ENCODE measurements at places on chromosomes 2 and 18.

- DNase-seq = peak; percentile 23
Measured at GRCh38 chr2:131646669-131647297, 119.1 kb downstream of the CCDC74A start.

GRCh38 chr2:15674637-15675455 is 83.2 kb downstream of the DDX1 start:
- no peak for DNase-seq

GRCh38 chr18:5431836-5432575 is 111.8 kb downstream of the EPB41L3 start:
- no peak for DNase-seq

DNA sequence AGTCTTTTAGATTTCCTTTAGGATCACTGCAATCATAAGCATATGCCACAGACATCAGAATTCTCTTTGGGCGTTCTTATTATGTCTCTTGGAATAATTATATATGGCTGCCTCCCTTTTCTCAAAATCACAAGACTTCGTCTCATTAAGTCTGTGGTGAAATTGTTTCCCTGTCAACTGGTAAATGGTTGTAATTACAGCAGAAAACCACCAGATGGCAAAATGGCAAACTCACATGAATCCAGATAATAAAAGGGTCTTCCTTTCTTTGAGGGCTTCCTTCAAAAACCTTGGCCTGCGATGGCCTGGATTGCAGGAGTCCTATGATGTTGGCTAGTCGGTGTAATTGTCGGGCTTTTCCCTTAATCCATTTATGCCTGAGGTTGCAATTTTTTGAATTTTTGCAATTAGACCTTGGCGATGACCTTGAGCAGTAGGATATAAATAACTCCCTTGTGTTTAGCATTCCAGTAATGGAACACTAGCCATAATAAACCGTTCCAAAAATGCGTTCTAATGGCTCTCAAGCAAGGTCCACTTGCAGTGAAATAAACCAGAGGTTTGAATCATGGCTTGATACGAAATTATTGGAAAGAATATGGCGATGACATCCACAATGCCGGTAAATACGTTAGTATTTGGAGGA is 656.4 kb downstream of the MBD2 start:
- no peak for DNase-seq

- DNase-seq = no peak
Measured at GRCh38 chr2:119871725-119872124, 112.0 kb downstream of the PTPN4 start.

DNA sequence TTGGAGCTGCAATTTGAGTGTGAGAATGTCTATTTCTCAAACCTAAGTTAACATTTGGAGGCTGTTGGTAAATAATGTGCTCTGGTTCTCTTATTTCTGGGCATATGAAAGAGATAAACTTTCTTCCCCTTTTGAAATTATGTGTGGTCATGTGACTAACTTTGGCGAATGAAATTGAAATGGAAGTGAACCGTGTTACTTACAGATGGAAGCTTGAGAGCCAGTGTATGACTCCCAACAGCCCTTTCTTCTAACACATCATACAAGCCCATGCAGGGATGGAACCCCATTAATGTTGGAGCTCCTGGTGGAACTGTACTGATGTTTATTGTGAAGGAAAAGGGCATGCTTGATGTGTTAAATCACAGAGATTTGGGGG is 725.8 kb downstream of the TSN start:
- no peak for DNase-seq

DNA sequence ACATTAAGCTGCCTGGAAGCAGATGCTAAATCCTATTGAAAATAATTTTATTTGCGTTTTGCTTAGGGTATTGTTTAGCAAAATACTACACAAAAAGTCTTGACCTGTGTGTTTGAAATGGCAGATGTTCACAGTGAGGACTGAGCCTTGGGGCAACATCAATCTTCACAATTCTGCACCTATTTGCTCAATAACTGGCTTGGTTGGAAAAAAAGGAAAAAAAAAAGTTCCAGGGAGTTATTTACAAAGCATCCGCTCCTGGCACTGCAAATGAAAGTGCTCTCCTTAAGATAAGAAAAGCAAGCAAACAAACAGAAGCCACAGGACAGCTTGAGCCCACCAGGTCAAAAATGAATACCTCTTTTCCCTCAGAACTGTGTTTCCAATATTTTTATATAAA is 77.7 kb downstream of the MAP2 start:
- no peak for DNase-seq

GRCh38 chr2:60479226-60480088 is 74.0 kb downstream of the BCL11A start:
- DNase-seq = no peak

DNA sequence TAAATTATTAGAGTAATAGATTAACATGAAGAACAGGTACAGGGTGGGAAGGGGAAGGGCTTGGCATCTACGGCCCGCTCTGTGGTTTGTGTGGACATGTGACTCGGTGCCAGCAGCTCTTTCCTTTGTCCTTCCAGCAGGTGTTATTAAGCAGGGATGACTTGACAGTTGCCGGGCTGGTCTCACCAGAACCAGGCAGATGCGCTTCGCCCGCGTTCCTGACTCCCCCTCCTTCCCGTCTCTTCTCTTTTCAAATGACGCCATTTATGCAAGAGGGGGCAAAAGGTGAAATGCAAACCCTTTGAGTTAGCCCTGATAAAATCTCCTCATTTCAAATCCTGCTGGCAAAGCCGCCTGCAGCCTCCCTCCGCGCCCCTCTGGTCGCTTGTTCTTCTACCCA is 38.9 kb upstream of the MGAT4A start:
- no peak for DNase-seq

DNA sequence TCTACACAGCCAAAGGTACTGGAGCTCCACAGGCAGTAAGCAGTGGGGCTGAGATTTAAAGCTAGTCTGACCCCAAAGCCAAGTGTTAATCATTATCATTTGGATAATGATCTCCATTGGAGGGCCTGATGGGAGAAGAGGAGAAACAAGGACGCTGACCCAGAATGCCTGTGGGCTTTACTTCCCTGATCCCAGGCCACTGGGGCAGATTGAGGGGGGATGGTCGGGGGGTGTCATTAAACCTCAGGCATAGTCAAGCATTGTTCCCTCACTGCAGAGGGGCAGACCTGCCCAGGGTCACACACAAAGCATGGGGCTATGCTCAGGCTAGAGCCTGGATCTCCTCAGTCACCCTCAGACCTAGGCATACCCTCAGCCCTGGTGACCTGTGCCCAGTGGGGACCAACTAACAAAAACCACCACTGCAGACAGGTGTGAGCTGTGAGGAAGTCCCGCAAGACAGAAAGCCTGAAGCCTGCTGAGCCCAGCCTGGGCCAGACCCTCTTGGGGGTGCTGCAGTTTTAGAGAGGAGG is 53.4 kb downstream of the SDC1 start:
- no peak for DNase-seq

- no peak for DNase-seq
Measured at GRCh38 chr2:182758379-182758778, 42.3 kb downstream of the DNAJC10 start.

GRCh38 chr2:157696036-157696435 is 67.4 kb upstream of the ACVR1C start:
- no peak for DNase-seq

DNA sequence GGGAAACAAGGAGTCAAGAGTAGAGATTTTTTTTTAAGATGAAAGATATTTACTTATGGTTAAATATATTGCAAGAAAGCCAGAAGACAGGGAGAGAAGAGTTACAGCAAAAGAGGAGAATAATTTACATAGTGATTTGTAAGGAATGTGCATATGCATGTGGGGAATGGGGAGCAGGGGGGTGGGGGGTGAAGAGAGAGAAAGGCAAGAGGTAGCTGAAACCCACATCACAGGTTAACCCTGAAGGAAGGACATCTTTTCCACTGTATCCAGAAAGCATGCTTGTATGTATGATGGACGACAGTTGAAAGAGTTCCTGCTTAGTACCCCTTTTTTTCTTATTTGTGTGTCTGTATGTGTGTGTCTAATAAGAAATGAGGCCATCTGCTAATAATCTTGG is 371.9 kb downstream of the RAD51AP2 start:
- no peak for DNase-seq

DNA sequence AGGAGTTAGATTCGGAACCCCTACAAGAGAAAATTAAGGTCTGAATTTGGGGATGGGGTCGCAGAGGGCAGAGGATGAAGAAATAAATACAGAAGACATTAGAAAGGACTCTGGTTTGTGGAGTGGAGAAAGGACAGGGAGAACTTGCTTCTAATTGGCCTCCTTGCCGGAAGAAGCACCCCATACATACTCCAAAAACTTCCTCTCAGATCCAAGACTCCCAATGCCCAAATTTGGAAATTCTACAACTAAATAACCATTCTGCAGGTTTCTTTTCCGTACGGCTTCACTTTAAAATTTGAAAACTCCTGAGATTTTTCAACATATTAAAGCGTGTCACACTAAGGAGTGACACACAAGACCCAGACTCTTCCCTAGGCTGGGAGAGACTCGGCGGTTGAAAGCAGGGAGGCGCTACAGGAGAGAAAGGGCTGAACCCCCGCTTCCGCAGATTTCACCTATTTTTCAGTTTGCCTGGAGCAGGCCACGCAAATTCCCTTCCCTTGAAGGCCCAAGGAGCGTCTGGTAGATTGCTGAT is 478 bp downstream of the CLHC1 start:
- no peak for DNase-seq

GRCh38 chr2:144480285-144480684 is 39.6 kb downstream of the ZEB2 start:
- no peak for DNase-seq

- DNase-seq = no peak
Measured at GRCh38 chr2:110925479-110925878, 193.1 kb downstream of the ACOXL start.

GRCh38 chr2:30577151-30577550 is 130.1 kb downstream of the LCLAT1 start:
- DNase-seq = no peak

DNA sequence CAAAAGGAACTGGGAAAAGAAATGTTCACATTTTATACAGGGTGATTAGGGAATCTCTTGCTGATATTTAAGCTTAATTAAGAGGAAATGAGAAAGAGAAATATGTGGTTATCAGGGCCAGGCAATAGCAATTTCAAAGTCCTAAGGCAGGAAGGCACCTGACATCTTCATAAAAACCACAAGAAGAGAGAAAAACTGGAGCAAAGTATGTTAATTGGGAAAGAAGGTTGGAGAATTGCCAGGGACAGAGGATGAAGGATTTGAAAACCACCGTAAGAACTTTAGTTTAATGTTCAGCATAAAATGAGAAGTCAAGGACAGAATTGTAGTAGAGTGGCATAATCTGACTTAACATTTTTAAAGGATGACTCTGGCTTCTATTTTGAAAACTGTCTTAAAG is 691.8 kb upstream of the NRXN1 start:
- DNase-seq = no peak

- no peak for DNase-seq
Measured at GRCh38 chr2:54723996-54724559, 616 bp downstream of the EML6 start.

DNA sequence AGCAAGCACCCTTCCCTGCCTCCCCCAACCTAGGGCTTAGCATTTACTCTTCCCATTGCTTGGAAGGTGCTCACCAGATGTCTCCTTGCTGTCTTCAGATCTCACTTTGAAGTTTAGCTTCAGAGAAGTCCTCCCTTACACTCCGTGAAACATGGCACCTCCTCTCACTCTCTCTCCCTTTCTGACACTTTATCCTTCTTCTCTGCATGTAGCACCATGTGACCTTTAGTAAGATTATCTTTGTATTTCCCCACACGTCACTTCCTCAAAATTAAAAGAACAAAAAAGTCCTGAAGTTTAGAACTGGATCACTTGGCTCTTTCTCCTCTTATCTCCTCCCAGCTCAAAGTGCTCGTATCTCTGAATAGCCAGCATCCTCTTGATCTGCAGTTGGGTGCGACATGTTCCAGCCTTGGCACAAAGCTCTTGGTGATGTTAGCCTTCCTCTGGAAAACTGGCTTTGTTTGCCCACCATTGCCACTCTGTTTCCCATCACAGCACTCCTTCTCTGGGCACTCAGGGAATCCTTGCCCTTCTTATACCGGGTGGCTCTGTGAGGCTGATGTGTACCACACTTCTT is 40.6 kb upstream of the EPAS1 start:
- no peak for DNase-seq

GRCh38 chr2:31271851-31272267 is 37.9 kb downstream of the EHD3 start:
- DNase-seq = no peak

DNA sequence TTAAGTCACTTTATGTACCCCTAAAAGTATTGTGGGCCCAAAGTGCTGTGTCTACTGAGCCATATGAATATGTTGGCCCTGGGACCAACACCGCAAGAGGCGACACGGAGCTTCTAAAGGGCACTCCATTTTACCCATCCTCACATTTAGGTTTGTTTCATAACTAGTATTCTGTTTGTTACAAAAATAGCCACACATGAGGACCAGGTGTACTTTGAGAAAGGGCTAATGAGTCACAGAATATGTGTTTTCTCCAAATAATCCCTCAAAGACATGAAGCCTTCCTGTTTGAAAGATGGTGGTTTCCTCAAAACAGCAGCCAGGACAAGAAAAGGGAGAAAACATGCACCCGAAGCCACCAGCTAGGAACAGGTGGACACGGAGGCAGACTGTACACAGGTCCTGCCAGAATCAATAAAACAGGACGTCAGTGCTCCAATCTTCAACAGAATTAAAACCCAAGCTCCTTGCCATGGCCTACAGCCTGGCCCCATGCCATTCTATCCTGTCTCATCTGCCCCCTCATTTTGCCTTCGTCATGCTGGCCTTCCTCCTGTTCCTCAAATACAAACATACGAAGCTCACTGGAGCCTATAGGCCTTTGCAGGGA is 21.8 kb upstream of the GRB14 start:
- DNase-seq = no peak

DNA sequence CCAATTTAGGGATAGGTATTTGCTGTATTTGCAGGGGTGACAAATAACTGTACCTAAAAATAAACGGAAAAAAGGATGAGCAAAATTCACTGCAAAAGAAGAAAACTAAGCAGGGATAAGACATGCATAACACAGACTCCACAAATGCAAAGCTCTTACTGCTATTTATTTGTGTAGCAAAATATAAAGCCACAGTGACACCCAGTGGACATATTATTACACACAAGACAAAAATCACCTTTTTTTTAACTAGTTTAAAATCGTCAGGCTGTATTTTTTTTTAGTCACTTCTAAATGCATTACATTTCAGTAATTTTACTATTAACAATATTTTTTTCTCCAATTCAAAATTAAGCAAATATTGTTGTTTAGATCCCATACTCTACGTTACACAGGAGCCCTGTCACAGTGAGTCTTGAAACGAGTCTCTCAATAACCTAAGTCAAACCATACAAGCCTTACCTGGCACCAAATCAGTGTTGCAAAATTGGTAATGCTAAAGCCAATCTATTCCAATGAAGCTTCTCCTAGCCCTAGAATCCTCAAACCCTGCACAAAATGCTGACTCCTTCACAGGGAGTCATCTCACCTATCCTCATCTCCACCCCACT is 23.7 kb downstream of the METTL4 start:
- DNase-seq = no peak
